ENCODE measurements at places on chromosomes 5 and 9. TPM values are rescaled to one million over a fixed set of nuclear protein-coding genes. Genes with fewer than 3 reads are reported as not detected.

The KLHL3 gene
- total RNA-seq: 14.9 TPM

The SLC34A3 gene
- not detected for total RNA-seq

The CMYA5 gene
- total RNA-seq: under 0.01 TPM

The DMGDH gene
- total RNA-seq: 0.25 TPM

The PCDHA7 gene
- total RNA-seq: 0.33 TPM

The CCL27 gene
- 0.14 TPM for total RNA-seq

The FAXDC2 gene
- 5.0 TPM for total RNA-seq

DNA sequence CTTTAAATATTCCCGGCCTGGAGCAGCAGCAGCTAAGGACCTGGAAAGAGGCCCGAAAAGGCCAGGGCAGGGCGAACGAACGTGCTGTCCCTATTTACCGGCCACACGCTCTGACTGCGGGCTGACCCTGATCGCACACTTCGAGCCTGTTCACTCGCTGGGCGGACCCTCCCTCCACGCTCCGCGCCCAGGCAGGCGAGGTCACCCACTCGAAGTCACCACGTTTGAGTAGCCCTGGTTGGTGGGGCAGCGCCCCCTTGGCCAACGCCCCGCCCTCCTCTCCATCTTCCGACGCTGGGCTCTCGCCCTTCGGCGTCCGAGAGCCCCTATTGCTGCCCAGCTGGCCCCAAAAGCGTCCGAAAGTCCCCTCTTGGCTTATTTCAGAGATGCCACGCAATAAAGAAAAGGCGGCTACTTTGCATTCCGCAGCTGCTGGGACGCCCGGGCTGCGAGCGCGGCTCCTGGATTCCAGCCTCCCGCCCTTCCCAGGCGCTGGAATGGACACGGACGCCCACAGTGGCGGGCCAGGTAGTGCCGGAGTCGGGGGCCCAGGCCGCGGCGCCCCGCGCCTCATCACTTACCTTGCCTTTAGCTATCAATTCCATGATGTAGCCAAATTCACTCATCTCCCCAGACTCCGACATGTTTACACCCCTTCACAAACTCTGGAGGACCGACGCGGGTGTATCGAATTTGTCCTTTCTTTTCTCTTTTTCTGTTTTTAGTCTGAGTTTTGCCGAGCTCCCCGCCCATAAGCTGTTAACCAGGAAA, 9.9 kb upstream of the TRIM36 start:
- no peak for DNase-seq

DNA sequence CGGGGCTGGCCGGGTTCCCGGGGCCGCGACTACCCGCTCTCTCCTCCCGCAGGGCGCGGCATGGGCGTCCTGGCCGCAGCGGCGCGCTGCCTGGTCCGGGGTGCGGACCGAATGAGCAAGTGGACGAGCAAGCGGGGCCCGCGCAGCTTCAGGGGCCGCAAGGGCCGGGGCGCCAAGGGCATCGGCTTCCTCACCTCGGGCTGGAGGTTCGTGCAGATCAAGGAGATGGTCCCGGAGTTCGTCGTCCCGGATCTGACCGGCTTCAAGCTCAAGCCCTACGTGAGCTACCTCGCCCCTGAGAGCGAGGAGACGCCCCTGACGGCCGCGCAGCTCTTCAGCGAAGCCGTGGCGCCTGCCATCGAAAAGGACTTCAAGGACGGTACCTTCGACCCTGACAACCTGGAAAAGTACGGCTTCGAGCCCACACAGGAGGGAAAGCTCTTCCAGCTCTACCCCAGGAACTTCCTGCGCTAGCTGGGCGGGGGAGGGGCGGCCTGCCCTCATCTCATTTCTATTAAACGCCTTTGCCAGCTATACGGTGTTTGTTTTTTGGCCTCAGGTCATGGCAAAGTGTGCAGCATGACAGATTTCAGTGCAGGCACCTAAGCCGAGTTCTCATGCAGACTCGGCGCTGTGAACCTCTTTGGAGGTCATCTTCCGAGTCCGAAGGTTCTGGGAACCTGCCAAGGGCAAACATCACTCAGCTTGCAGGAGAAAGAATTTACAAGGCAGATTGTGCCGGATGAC, 516 bp downstream of the MRPL41 start:
- no peak for DNase-seq

GRCh38 chr5:55483885-55484284, 50.9 kb downstream of the PLPP1 start:
- no peak for DNase-seq

GRCh38 chr5:172766287-172767108, 4.5 kb downstream of the DUSP1 start:
- DNase-seq: peak; percentile 78

- no peak for DNase-seq
Observed at GRCh38 chr5:120630550-120630949, 166.4 kb downstream of the PRR16 start.

GRCh38 chr5:17005107-17005828, 69.2 kb upstream of the MYO10 start:
- no peak for DNase-seq

DNA sequence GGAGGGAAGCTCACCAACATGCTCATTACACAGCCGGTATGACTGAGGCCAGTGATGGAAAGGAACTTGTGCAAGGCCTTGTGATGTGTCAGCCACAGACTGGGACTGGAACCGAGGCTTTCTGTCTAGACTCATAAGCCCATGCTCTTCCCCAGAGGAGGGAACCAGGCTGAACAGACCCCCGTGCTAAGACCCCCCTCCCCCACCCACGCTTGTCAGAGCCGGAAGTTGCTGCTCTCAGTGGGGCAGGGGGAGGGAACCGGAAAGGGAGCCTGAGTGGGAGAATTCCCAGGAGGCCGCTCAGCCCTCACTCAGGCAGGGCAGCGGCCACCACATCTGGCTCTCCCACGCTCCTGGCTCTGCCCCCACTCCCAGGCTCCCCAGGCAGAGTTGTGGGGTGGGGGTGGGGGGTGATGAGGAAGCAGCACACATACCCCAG, 4.1 kb upstream of the PDGFRB start:
- DNase-seq: no peak

- DNase-seq: no peak
Observed at GRCh38 chr5:114185274-114185673, 176.6 kb upstream of the KCNN2 start.

DNA sequence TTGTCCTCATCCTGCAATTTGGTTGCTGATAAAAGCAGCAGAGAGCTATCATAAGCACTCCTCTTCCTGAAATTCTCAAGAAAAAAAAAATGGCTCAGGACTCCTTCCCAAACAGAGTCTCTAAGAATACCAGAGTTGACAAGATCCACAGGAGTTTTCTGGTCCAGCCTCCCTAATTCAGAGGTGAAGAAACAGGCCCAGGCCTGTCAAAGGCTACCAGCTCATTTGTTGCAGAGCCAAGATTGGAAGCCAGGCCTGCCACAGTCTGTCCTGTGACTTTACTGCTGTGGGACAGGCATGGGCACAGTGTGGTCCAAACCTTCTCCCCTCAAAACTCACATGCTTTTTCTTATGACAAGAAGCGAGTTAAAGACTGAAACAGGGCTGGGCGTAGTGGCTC, 41.5 kb downstream of the NIPSNAP3B start:
- DNase-seq: no peak

- no peak for DNase-seq
Observed at GRCh38 chr5:68147659-68148058, 67.9 kb upstream of the PIK3R1 start.

DNA sequence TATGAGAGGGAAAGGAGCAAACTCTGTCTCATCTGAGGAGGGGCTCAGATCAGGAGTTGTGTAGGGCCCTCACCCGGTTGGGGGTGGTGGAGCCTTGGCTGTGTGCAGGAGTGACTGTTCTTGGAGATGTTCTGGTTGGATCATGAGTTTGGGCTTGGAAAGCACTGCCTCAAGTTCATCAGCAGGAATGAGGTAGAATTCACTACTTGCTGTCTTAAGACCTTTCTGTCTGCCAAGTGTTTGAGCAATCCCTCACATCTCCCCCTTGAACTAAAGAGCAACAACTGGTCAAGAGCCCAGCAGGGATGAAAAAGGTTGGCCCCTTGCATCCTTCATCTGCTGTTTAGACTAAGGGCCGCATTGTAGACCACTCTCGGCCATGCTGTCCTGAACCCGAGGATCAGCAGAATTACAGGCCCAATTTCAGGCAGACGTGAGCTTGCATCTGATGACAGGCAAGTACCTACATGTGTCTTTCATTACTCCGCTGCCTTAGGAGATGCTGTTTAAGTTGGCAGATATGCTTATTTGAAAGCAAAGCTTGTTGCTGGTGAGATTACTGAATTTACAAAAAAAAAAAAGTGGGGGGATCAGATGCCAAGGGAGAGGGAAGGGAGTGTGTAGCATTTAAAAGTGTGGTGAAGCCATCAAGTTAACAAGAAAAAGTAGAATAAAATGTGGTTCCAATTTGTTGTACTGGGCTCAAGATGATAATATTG, 36.4 kb downstream of the PIK3R1 start:
- DNase-seq: no peak

GRCh38 chr5:143677403-143677802, 134.6 kb upstream of the HMHB1 start:
- DNase-seq: no peak

DNA sequence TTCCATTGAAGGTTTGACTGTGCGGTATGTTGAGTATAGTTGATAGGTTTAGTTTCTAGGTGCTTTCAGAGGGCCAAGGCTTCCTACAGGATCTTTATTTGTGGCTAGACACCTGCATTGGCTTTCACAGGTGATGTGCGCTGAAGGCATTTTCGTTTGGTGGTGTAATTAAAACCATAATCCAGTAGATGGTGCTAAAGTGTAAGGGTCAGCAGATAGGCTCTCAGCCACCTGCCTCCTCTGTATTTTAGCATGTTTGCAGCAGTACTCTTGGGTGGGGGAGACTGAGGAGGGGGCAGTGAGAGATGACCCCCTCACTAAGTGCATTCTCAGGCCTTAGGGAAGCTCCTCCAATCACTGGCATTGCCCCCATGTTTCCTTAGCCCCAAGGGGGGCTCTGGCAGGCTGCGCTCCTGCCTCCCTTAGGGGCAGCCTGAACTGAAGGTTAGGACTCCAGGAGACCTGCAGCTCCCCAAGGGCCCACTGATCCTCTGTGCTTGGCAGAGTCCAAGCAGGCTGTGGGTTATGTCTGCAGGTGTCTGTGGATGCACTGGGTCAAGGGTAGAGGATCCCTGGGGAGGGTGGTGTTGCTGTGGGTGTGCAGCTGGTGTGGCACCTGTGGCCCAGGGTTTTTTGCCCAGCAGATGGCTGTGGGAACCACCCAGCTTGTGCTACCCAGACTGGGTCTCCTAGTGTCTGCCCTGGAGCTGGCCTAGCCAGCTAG, 23.4 kb downstream of the CDK20 start:
- DNase-seq: no peak

GRCh38 chr9:137236936-137237421, 4.1 kb upstream of the TUBB4B start:
- no peak for DNase-seq

- DNase-seq: no peak
Observed at GRCh38 chr5:164650427-164650826, 1145.0 kb downstream of the MAT2B start.

- no peak for DNase-seq
Observed at GRCh38 chr5:93151896-93152295, 429.1 kb downstream of the NR2F1-AS1 start.

GRCh38 chr5:42061121-42061520, 136.0 kb downstream of the FBXO4 start:
- no peak for DNase-seq

DNA sequence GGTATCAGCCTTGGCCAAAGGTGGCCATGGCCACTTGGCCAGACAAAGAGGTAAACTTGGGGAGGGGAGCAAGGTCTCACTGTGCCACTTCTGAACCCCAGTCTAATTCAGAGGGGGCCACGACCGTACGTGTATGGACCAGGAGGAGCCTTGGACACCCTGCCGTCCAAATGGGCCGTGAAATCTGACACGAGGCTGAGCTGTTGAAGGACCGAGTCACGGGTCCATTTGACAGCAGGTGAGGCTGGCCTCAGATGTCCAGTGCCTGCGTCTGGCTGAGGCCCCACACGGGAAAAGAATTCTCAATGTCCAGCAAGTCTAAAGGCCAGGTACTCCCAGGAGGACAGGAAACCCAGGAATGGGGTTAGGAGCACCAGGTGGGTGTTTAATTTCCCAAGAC, 17.7 kb downstream of the CMBL start:
- no peak for DNase-seq

GRCh38 chr9:131117121-131117761, 8.1 kb upstream of the NUP214 start:
- DNase-seq: peak; percentile 83

DNA sequence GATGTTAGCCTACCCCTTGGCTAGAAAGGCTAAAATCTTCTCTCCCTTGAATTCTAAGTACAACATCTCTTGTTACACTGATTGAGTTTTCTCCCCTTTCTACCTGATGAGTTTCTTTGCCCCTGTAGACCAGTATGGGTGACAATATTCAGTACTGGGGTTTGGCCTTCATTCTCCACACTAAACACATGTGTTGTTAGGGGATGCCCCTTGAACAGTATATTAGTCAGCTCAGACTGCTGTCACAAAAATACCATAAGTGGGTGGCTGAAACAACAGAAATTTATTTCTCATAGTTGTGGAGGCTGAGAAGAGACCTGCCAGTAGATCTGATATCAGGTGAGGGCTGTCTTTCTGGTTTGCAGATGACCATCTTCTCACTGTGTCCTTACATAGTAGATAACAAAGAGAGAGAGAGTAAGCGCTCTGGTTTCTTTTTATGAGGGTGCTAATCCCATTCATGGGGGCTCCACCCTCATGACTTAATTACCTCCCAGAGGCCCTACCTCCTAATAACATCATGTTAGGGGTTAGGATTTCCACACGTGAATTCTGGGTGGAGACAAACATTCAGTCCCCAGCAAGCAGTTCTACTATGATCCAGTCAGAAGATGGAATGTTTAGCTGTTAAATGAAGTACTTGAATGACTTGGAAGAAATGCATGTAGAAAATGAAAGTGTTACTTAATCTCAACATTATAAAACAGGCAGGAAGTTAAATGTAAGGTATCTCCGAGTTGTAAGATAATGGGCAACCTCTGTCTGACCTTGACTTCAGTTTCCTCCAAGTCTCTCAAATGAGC, 17.5 kb downstream of the VLDLR start:
- no peak for DNase-seq

GRCh38 chr9:109399258-109399767, 78.5 kb upstream of the EPB41L4B start:
- DNase-seq: no peak

- DNase-seq: no peak
Observed at GRCh38 chr9:115636596-115636995, 517.0 kb upstream of the PAPPA start.

DNA sequence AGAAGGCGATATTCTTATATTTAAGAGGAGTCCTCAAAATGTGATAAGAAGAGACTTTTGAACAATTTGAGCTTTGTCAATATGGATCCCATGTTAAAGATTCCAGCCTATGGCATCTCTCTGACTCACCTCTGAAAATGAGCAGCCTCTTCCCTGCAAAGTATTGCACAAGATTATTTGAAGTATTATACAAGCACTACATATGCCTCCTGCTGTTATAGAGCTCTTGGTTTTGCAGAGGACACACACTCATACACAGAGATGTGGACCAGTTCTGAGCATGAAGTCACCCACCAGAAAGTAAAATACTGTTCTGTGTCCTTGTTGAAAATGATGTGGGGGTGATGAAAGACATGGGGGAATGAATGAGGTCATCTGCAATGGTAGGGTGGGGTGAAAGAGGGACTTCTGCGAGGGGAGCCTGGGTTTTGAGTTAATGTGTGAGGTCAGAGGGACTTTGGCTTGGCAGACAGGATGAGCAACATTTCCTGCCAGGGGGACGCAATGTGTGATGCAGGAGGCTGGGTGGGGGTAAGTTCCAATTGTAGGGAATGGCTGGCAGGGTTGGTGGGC, 25.8 kb downstream of the FBXL7 start:
- no peak for DNase-seq

Data from pulmonary artery endothelial cell (primary cell).